Endothelial cell of coronary artery (primary cell): ENCODE measurements at places on chromosomes 13 and 19. TPM values are rescaled to one million over a fixed set of nuclear protein-coding genes. Genes with fewer than 3 reads are reported as not detected.

The FUT1 gene
- total RNA-seq: 4.5 and 6.9 TPM in 2 replicates

The NR1H2 gene
- 45.4 and 67.3 TPM in 2 replicates for total RNA-seq

The ICAM1 gene
- total RNA-seq: 13.4 and 44.2 TPM in 2 replicates

The SIGLEC8 gene
- total RNA-seq: not detected in 2 replicates

The CDADC1 gene
- total RNA-seq: 2.4 and 4.6 TPM in 2 replicates

The PEG3 gene
- total RNA-seq: 0.18 and 1.2 TPM in 2 replicates

The VASP gene
- 131 and 141 TPM in 2 replicates for total RNA-seq

The ZNF729 gene
- not detected in 2 replicates for total RNA-seq
